ENCODE measurements at places on chromosomes 7 and 10. TPM values are rescaled to one million over a fixed set of nuclear protein-coding genes. Genes with fewer than 3 reads are reported as not detected.

DNA sequence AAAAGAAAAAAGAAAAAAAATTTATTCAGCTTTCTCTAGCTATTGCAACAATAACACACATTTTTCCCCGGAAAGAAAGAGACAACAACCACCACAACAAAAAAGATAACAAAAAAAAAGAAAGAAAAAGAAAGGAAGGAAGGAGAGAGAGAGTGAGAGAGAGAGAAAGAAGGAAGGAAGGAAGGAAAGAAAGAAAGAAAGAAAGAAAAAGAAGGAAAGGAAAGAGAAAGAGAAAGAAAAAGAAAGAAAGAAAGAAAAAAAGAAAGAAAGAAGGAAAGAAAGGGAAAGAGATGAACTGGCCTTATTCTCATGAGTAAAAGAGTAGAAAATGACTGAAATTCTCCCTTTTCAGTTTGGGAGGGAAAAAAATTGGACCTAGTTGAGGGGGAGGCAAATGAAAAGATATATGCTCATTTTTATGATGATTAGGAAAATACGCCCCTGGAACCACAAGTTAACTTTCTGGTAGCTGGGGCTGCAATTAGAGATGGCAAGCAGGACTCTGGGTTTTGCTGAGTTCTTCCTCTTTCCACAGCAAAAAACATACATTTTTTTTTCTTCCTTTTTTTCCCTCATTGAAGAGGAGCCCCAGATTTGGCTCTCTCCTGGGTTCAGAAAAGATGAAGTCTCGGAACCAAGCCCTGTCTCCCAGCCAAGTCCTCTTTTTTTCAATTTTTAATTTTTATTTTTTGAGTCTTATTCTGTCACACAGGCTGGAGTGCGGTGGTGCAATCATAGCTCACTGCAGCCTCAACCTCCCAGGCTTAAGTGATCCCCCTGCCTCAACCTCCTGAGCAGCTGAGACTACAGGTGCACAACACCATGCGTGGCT lies 12.6 kb upstream of the PRDX3 start:
- DNase-seq: no peak

The HOXA6 gene
- 0.70 TPM for total RNA-seq

DNA sequence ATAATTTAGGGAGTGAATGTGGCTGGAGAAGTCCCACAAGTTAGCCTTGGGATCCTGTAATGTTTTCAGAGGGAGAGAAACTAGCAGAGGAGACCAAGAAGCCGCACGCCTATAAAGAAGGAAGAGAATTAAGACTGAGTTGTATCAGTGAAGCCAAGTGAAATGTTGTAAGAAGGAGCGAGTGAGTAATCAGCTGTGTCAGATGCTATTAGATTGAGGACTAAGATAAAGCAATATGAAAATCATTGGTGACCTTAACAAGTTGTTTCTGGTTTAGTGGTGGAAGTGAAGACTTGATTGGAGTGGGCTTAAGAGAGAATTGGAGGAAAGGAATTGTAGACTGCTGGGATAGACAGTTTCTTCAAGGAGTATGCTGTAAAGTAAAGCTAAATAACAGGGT lies 8.8 kb downstream of the CCSER2 start:
- DNase-seq: no peak

The CPN1 gene
- total RNA-seq: not detected

GRCh38 chr10:123835575-123835974 lies 56.0 kb downstream of the CPXM2 start:
- no peak for DNase-seq

The HBP1 gene
- 69.8 TPM for total RNA-seq

DNA sequence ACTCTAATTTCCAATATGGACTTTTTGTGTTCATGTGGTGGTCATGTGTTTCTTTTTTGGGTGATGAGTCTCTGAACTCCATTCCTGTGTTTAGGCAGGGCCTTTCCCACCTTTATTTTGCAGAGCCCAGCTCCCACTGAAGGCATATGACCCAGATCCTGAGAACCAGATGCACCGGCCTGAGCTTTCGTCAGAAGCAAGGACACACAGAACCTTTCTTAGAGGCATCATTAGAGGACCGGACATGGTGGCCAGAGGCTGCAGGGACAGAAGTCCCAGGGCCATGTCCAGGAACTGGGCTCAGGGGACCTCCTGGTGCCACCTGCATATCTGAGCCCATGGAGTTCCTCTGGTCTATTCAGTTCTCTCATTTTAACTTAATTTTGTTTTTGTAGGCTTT lies 200.9 kb upstream of the ZNF32 start:
- no peak for DNase-seq

DNA sequence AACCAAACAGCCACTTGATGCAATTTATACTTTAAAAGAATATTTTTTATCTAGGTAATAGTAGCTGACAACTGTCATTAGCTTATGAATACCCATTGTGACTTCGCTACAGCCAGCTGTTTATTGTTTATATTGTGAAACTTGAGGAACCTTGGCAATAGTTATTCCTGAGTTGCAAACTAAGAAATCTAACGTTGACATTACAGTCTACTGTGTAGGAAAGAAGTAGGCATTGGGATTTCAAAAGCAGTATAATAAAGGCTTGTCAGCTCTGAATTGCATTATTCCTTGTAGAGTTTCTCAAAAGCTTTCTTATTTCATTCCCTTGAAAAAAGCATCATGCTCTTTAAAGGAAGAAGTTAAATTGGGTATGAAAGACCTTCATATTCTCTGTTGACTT lies 42.7 kb upstream of the OIT3 start:
- DNase-seq: no peak

Measured in H4 (cell line).